ENCODE measurements at places on chromosomes 4 and X. TPM values are rescaled to one million over a fixed set of nuclear protein-coding genes. Genes with fewer than 3 reads are reported as not detected.

GRCh38 chr4:2406920-2407319 lies 11.5 kb downstream of the ZFYVE28 start:
- ATAC-seq, result no peak

- no peak for ATAC-seq
Measured at GRCh38 chr4:13733817-13734216, 106.3 kb upstream of the BOD1L1 start.

GRCh38 chrX:112664924-112665323 lies 14.8 kb downstream of the LHFPL1 start:
- ATAC-seq, result no peak

GRCh38 chrX:53682885-53683555 lies 3.5 kb downstream of the HUWE1 start:
- no peak for ATAC-seq

DNA sequence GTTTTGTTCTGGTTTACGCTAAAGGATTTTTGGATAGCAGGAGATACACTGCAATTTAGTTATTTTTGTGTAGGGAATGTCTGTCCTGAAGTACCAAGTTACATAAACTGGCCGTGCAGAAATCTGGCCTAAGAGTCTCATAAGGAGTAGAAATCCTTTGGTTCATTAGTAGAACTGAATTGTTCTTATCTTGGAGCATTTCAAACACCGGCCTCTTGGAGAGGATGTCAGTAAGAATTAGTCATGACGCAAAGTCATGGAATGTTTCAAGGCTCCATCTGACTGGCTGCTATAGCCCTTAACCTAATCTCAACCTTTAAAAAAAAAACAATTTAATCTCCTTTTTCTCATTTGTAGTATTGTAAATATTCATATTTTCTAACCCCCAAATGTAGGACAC lies 15.2 kb downstream of the PDLIM3 start:
- no peak for ATAC-seq

DNA sequence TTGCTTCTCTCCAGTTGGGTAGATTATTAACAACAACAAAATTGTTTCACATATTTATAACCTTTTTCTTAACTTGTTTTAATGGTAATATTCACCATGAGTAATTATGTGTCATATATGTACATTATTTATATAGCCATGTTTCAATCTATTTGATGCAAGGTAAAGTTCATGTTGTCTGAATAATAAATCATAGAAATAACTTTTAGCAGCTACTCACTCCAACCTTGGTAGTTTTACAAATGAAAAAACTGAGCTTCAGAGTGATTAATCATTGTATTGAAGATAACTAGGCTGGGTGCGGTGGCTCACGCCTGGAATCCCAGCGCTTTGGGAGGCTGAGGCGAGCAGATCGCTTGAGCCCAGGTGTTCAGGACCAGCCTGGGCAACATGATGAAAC lies 46.0 kb downstream of the TMA16 start:
- no peak for ATAC-seq

DNA sequence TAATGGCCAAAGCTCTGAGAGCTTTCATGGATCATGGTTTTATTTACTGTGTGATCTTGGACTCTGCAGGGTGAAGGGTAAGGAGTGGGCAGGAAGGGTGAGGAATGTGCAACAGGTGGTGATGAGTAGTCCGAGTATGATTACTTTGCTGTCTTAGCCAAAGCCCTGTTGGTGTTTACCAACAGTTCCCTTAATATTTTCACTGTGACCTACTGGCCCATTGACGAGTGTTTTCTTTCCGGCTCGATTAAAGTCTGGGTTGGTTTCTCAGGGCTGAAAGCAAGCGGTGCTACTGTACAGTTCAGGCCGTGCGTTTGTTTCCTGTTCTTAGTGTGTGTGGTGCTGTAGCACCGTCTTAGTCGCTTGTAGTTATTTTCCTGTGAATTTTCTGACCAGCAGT lies 2.6 kb downstream of the ARHGAP24 start:
- ATAC-seq, result no peak

DNA sequence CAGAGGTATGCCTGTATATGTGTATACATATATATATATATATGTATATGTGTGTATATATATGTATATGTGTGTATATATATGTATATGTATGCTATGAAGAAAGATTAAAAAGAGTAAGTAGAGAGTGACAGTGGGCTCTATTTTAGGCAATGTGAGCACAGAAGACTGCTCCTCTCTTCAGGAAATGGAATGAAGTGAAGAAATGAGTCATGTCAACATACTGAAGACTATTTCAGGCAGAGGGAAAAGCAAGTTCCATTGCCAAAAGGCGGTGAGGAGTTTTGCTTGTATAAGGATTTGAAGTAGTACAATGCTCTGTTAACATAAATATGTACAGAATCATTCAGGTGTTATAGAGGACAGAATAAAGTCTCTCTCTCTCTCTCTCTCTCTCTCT lies 773.2 kb upstream of the FTHL17 start:
- ATAC-seq, result no peak

The MMRN1 gene
- total RNA-seq, result 6.8 TPM

The FGG gene
- 0.64 TPM for total RNA-seq

The FREM3 gene
- total RNA-seq, result not detected

The ARHGAP6 gene
- 0.56 TPM for total RNA-seq
